ENCODE measurements at places on chromosomes 2 and 18. TPM values are rescaled to one million over a fixed set of nuclear protein-coding genes. Genes with fewer than 3 reads are reported as not detected.

The GALNT5 gene
- 0.58 TPM for polyA plus RNA-seq

The PCARE gene
- 0.46 TPM for polyA plus RNA-seq

The FHOD3 gene
- 46.8 TPM for polyA plus RNA-seq

The NAGK gene
- 65.2 TPM for polyA plus RNA-seq

The SELENOI gene
- 23.6 TPM for polyA plus RNA-seq

Data from right renal pelvis (tissue), 4 donors.